GM13976 (cell line): ENCODE measurements at places on chromosomes 12 and 14.

DNA sequence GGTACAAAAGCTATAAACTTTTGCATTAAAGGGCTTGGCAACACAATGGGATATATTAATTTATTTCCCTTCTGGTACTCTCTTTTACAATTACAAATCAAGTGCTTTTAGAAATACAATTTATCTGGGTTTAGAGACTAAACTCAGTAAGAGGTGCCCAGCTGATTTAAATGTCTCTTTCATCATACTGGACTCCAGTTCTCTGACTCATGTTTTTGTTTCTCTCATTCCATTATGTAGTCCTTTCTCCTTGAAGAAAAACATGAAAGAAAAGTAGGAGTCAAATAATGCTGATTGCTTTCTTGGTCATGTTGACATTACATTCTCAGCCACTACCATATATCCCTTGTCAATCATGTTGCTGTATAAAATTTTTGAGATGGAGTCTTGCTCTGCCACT lies 36.3 kb upstream of the CFL2 start:
- no peak for DNase-seq

GRCh38 chr12:6970096-6970527 lies 352 bp downstream of the PHB2 start:
- no peak for DNase-seq

GRCh38 chr14:21852061-21852664 lies 178.5 kb upstream of the OR4E1 start:
- DNase-seq, result peak; percentile 20

DNA sequence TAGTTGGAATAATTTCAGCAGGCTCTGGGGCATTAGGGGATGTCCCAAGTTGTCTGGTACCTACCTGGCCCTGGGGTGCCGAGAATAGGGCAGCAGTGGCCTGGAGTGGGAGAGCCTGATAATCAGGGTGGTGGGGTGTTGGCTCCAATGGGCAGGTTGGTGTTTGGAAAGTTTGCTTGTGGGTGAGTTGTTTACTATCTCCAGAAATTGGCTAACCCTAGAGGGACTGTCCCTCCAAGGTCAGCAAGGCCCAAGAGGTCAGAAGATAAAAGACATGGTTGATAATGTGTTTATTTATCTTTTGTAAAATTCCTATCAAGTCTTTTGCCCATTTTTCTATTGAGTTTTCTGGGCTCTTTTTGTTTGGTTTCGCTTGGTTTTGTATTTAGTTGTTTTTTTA lies 105.1 kb downstream of the KICS2 start:
- DNase-seq, result no peak

DNA sequence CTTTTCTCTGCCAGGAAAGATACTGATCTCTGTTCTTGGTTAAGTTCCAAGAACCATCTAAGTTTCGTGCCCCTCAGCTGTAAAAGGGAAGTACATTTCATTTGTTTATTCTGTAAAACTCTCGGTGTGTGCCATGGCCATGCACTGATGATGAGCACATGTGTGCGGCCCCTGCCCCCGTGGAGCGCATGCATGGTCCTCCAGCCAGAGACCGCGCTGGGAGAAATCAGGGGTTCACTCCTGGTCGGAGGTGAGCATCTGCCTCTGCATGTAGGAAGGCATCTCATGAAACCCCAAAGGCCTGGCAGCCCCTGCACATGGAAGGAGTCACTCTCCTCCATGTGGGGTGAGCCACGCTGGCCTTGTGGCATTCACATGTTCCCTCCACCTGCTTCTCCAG lies 102.5 kb upstream of the RTL1 start:
- DNase-seq, result no peak

GRCh38 chr14:94691660-94692034 lies 78.3 kb downstream of the GSC start:
- DNase-seq, result no peak

DNA sequence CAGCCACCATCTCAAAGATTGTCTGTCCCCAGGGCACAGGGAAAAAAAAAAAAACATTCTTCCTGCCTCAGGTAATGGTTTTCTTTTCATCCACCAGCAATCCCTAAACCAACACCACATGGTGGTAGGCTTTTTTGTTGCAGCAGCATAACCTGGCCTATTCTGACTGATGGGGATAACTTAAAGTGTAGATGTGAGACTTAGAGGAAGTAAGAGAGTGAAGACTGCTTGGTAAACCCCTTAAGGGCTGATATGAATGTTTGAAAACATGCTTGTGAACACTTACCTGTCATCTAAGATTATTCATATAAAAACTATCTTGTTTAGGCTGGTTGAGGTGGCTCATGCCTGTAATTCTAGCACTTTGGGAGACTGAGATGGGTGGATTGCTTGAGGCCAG lies 130.2 kb upstream of the RAP1B start:
- no peak for DNase-seq

GRCh38 chr12:121620333-121620891 lies 5.9 kb upstream of the ORAI1 start:
- no peak for DNase-seq

DNA sequence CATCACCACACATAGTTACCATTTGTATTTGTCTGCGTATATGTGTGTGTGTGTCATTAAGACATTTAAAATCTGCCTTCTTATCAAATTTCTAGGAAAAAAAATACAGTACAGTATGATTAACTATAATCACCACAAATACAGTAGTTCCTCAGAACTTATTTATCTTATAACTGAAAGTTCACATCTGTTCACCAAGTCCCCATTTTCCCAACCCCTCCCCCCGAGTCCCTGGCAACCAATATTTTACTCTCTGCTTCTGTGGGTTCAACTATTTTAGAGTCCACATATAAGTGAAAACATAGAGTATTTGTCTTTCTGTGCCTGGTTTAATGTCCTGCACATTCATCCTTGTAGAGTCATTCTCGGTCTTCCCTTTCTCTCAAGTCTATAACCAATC lies 12.3 kb downstream of the CAPS2 start:
- no peak for DNase-seq
